IPS DF 6.9 (cell line): ENCODE measurements at places on chromosomes 3 and 15.

DNA sequence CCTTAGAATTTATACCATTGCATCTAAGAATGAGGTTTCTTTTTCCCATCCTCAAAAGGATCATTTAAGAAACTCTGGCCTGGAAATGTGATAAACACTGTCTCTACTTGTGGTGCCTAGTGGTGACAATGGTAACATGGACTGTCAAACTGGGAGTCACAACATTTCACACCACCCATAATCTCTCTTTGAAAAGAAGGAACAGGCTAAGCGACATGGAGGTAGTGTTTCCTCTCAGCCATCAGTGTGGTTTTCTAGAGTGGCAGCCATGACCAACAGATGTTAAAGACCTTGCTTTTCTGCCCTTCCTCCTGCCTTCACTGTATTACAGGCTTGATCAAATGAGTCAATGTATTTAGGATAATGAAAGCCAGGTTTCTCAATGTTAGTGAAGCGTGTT, 283.1 kb upstream of the STAC start:
- DNase-seq = no peak

GRCh38 chr3:115999613-116000012, 376.3 kb downstream of the GAP43 start:
- no peak for DNase-seq

DNA sequence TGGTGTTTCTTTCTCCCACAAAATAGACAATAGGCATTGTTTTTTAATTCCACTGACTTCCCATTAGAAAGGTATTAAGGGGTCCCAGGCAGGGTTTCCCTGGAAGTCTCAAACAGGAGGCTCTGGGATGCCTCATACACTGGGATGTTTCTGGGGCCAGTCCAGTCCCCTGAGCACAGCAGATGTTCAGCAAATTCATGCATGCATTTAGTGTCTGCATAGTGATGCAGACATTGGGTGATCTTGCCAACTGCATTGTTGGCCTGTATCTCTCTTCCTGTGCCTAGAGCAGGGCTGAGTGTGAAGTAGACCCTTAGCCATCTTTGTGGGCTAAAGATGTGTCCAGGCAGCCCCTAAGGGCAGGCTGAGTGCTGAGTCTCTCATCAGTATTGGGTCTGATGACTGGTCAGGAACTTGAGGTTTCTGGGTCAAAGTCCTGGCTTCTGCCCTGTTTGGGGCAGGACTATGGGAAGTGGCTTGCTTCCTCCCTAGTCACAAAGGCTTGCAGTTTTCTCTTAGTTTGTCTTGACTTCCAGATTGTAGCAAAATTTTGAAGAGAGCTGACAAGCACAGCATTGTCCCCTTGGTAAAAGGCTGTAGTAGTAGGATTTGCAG, 56.5 kb downstream of the BSN start:
- DNase-seq = no peak

DNA sequence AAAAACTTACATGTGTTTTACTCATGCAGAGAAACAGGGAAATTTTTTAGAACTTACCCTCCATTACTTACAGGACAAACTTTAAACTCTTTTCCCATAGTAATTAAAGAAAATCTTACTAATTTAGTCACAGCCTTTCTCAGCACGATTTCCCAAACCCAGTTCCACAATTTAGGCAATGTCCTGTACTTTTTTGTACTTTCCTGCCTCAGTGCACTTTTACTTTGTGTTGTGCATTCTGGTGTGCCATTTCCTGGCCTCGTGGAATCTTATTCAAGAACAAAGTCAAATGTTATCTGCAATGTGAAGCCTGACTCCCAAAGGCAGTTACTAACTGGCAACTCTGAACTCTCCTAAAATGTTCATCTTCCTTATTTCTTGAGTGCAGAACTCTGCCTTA, 1.9 kb downstream of the SLC33A1 start:
- no peak for DNase-seq

DNA sequence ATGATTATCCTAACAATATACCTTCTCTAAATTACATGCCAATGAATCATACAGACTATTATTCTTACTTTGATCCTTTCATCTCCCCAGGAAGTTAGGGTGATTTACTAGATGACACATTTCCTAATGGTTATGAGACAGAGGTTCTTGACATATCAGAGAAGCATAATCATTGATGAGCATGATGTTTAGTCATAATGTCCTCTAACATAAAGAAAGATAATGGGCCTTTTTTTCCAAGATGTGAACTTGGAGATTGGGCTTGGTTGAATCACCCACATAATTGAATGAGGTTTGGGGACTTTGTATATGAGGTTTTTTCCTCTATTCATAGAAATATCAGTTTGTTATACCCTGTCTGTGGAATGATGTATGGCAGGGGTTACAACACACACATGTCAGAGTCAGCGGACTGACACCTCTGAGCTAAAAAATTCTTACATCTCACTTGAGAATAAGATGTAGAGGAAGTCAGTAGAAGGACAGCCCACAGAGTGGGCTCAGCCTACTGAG, 69.7 kb upstream of the DCBLD2 start:
- no peak for DNase-seq

GRCh38 chr3:12746419-12746818, 12.6 kb downstream of the TMEM40 start:
- DNase-seq = no peak

DNA sequence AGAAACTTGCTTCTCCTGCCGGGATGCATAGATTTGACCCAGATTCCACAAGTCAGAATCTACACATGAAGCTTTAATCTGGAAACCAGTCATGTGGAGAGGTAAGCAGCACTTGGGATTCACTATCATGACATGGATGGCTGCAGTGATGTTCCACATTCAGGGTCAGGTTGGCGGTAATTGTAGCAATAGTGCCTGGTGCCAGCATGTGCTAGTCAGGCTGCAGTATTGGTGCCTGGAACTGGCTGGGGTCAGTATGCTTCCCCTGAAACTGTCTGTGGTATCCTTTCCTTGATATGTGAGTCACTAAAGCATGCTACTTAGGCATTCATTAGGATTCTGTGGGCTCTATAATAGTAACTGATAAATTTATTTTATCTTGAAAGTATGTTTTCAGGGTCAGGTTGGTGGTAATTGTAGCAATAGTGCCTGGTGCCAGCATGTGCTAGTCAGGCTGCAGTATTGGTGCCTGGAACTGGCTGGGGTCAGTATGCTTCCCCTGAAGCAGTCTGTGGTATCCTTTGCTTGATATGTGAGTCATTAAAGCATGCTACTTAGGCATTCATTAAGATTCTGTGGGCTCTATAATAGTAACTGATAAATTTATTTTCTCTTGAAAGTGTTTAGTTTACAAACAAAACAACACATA, 1439.2 kb downstream of the ZPLD1 start:
- no peak for DNase-seq

GRCh38 chr3:14542656-14543055, 2.5 kb upstream of the GRIP2 start:
- DNase-seq = no peak

DNA sequence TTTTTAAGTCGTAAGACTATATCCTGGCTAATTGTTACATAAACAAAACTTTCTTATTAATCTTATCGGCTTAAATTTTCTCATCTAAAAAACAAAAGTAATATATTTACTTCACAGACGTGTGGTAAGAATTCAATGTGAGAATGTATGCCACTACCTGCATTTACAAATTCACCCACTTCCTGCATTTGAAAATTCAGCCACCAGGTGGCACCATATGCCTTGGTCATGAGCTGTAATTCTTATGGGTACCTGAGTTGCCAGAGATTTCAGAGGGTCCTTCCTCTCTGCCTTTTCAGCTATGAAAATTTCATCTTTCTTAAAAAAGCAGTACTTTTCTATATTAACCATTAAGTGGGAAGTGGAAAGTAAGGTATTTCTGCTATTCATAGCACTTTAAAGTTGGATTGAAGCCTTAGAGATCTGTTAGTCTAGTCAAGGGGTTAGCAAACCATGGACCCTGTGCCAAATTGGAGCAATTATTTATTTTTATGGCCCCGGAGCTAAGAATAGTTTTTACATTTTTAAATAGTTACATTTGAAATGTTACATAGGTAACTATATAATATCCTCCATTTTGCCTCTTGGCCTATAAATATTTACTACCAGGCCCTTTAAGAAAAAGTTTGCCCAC, 127.8 kb downstream of the HCN4 start:
- peak; percentile 58 for DNase-seq

GRCh38 chr3:48894516-48894915, 4.2 kb downstream of the SLC25A20 start:
- DNase-seq = no peak

DNA sequence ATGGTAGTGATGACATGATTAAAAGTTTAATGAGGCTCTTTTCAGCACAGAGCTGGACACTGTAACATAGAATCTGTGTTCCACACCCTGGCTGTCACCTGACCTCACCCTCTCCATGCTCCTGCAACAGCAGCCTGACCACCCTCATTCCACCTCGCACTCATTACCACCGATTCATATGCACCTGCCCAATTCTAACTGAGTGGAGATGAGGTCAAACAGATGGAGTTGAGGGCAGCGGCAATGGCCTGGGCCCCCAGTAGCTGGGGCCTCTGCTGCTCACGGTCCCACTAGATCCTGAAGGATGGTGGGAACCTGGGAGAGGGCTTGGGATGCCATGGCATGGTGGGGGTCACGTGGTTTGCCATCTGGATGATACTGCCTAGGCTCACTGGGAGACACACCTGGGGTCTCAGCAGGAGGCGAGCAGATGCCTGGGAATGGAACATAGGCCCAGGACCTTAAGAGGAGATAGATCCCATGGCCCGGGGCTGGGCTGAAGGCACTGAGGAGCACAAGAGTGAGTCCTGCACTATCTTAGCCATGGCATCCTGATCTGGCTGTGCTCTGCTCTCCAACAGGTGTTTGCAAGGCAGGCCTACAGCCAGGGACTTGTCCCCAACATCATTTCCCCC, 1.3 kb downstream of the SCN5A start:
- no peak for DNase-seq

GRCh38 chr15:33284336-33284735, 26.4 kb upstream of the RYR3 start:
- DNase-seq = no peak

DNA sequence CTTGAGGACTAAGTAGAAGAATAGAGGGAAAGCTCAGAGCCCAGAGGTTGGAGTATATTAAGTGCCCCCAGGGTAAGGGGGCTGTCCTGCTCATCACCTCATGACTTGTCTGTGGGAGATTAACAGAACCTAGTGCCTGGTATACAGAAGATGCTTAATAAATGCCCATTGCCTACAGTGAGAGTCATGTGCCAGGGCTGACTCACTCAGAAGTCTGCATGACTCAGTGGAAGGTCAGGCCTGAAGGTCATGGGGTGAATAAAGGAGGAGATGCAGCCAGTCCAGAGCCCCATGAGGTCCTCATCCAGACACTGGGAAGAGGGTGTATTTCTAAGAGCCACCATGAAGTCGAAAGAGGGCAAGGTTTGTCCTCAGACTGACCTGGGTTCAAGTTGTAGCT, 62.5 kb upstream of the TLE3 start:
- no peak for DNase-seq

GRCh38 chr3:185251272-185251671, 2.6 kb downstream of the EHHADH start:
- no peak for DNase-seq

DNA sequence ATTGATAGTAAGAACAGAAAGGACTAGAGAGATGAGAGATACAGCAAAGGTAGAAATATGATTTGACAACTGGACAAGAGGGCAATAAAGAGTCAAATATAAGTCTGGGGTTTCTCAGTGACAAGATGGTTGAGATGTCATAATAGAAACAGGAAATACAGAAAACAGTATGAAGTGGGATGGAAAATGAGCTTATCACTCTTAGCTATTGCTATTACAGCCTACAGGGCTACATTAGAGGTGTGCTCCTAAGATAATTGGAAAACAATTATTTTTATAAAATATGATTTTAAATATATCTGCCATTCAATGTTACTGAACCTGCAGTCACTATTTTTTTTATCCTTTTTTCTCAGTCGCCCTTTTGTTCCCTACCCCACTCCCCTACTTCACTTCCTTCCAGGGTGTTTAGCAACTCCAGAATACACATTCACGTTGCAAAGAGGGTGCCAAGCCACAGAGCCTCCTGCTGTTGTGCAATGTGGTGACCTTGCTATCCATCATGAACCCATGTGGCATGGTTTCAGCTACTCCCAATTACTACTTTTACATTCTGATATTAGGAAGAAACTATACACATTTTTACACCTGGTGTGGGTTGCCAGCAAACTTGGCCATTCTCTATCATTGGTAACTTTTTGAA, 6.0 kb downstream of the NRG4 start:
- no peak for DNase-seq
